ENCODE measurements at places on chromosomes 3 and 15.

- DNase-seq = no peak
Observed at GRCh38 chr15:31452595-31453557, 126.2 kb downstream of the KLF13 start.

- no peak for DNase-seq
Observed at GRCh38 chr15:42602501-42602900, 27.1 kb downstream of the STARD9 start.

DNA sequence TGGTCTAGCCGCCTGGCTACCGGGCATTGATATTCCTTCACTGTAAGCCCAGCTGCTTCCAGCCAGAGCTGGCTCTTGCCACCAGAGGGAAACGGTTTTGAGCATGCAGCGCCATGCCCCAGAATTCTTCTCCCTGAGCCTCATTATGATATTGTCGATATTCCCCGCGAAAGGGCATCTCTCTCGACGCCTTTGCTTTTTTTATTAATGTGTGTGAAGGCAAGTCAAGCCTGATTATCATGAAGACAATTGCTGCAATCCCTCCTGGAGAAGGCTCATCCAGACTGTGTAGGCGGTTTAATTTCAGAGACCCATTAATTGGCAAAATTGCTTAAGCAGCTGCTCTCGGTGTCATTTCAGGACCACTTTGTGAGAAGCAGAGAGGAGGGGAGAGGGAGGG, 321.2 kb upstream of the TLE3 start:
- peak; percentile 80 for DNase-seq

DNA sequence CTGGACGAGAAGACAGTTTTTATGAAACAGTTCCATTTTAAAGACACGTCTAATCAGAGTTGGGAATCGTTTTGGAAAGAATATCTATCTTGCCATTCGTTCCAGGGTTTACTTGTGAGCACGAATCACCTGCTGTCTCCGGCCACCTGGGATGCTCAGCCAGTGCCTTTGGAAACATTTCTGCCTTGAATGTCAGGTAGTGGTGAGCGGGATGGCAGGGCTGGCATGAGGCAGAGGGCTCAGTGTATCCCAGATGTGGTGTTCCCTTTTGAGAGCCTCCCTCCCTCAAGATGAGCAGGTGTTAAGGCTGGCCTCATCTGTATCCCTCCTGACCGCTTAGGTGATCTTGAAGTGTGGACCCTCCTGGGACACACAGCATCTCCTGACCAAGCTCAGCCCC, 47.9 kb upstream of the PLXNA1 start:
- DNase-seq = no peak

DNA sequence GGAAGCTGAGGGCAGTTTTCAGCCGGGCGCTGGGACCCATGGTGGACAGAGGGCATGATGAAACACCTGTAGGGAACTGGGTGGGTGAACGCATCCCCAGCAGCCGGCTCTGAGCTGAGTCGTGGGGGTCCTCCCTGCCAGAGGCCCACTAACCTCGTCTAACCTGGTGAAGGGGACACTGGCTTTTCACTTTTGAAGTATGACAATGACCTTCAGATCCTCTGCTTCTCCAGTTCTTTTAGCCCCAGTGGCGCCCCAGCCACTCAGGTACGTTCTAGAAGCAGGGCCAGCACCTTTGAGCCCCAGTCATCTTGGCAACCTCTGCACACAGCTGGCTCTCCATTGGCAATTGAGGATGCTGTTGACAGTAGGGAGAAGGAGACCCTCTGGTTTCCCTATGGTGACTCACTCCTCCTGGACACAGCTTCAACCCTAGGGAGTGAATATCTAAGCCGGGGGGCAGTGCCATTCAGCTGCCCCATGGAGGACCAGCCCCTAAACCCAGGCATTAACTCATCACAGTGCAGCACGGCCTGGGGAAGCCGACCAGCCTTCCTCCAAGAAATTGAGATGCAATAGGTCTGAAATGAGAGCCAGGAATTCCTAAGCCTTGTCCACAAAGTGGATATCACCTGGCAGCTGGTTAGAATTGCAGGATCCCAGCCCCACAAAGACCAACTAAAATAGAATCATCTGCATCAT, 46.1 kb downstream of the CMTM6 start:
- no peak for DNase-seq

DNA sequence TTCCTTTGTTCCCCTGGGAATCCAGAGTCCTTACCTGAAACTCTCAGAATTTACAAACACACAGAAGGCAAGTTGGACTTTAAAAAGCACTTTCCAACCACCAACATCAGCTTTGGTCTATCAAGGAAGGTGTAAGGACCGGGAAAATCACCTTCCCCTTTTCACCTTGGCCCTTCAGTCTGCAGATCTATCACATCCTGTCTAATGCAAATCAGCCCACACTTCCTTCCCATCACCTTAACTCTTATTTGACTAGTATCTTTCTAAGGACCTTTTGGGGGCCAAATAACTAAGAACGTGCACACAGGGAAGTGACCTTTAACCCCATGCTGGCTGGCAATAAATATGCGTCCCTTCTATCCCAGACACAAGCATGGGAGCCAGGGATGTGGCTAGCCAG, 320.6 kb downstream of the ARRDC4 start:
- DNase-seq = no peak

GRCh38 chr15:68781217-68781616, 39.5 kb downstream of the ANP32A start:
- DNase-seq = no peak

DNA sequence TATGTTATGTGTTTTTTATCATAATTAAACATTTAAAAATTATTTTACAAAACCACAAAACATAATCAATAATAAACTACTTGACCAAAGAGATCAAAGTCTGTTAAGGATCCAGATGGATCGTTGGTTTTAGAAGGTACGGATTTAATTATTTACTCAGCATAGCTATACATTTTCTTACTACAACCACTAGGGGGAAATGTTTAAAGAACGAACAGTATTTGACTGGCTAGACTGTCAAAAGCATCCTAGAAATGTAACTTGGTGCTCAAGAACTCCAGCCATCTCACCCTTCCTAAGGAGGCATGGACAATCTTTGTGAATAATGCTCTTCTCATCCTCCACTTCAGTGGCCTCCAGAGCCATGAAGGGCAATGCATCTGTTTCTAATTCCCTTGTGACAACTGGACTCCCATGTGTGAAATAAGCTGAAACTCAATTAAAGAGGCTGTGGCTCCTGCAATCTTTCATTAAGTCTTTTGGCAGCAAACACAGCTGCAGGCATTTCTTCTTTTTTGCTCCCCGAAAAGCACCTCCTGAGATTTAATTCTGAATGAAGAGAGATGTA, 94.7 kb upstream of the TUSC7 start:
- peak; percentile 19 for DNase-seq

DNA sequence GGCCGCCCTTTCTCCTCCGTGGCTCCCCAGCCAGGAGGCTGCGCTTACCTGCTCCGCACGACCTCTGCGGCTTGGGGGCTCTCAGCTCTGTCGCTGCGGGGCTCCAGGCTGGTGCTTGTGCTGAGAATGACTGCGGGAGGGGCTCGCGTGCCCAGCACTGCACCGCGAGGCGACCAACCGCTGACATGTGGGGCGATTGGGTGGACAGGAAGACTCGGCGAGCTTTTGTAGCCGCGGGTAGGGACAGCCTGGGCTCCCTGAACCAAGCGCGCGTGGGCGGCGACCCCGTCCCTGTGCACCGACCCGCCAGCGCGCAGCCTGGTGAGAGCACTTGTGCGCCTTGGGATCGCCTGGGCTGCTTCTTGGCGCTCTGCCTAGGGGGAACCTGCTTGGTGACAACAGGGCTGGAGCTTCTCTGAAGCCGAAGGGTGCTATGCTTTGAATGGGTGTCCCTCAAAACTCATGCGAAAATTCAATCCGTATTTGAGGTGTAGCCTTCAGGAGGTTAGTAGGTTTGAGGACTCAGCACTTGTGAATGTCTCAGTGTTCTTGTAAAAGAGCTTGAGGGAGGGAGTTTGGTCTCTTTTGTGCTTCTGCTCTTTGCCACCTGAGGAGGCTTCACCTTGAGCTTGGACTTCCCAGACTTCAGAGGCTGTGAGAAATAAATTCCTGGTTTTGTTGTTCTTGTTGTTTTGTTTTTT, 50.4 kb downstream of the IL12A start:
- DNase-seq = peak; percentile 78

GRCh38 chr3:59540696-59541095, 490.9 kb upstream of the CFAP20DC start:
- no peak for DNase-seq

- no peak for DNase-seq
Observed at GRCh38 chr3:72271923-72272322, 487.0 kb upstream of the PROK2 start.

GRCh38 chr15:40067921-40068624, 29.1 kb upstream of the SRP14 start:
- no peak for DNase-seq

DNA sequence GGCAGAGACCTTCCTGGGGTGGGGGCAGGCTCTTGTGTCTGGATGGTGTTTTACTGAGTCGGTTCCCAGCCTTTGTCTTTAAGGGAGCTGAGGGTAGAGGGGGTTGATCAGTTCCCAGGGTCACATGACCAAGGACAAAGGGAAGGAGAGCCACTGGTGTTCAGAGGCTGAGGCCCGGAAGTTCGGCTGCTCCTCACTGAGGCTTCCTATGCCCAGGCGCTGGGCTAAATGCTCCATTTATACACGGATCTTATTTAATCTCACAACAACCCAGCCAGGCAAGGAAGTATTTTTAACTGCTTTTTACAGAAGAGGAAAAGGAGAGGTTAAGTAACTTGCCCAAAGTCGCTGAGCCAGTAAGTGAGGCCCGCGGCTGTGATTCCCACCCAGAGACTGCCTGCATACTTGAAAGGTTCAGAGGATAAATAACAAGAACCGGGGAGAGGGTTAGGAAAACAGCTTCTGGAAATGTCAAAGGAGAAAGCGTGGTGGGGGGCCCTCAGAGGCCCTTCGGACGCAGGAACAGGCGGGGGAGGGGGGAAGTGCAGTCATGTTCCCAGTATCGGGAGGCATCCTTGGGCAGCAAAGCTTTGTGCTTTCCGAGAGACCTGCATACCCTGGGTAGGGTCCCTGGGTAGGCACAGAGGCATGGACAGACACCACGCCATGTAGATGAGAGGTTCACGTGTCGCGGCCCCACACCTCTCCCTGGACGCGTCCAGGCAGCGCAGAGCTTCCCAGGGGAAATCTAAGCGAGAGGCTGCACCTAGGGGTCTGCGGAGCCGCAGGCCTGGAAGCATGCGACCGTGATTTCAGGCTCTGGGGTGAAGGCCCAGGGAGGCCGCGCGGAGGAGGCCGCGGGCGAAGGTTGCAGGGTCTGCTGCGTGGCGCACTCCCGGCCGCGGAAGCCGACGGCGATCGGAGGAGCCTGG, 21.3 kb downstream of the EPHB3 start:
- DNase-seq = peak; percentile 81
